Mesenchymal stem cell (in vitro differentiated cells and primary cell): ENCODE measurements at places on chromosomes 2 and 18.

DNA sequence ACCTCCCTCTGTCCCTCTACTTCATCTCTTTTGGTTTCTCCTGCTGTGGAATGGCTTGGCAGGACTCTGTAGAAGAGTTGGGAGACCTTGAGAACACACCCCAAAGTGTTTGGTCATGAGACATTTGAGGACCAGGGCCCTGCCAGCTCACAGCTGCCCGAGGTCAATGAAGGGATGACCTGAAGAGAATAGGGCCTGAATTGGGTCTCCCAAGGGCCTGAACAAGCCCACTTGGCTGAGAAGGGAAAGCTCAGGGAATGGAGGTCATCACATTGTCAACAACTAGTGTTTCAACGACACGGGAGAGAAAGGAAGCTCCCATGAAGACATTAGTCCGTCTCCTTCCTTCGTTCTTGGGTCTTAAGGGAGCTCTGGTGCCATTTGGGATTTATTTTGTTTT, 52.8 kb downstream of the TTC32 start:
- DNase-seq: no peak
- H3K36me3 ChIP-seq: no peaks in the 10 kb centered on the region
- no peaks in the 10 kb centered on the region for H3K27me3 ChIP-seq

GRCh38 chr2:88561646-88562388, 65.4 kb downstream of the EIF2AK3 start:
- H3K27ac ChIP-seq: no peak overlapping the region
- no peaks in the 10 kb centered on the region for H3K27me3 ChIP-seq
- H3K36me3 ChIP-seq: peaks cover 72% of the 10 kb centered on the region
- H3K4me3 ChIP-seq: no peak overlapping the region
- DNase-seq: no peak

DNA sequence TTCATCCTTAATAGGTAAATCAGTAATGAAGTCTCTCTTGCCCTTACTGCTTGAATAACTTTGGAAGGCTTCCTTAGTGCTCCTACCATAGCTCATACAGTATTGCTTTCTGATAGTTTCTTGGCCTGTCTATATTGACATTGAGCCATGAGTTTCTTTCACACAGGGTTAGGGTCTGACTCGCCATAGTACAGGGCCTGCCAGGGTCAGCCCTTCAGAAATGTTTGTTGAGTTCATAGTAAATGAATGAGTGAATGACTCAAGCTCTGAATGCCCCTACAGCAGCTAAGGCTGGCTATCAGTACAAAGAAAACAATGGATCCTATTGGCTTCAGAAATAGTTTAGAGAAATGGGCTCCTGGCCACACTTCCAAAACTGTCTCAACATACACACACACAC, 65.0 kb upstream of the LRATD1 start:
- H3K27me3 ChIP-seq: no peaks in the 10 kb centered on the region
- H3K27ac ChIP-seq: no peak overlapping the region
- H3K4me1 ChIP-seq: no peaks in the 10 kb centered on the region
- DNase-seq: no peak
- no peaks in the 10 kb centered on the region for H3K36me3 ChIP-seq

GRCh38 chr18:44679914-44680272, 795 bp upstream of the SETBP1 start:
- no peaks in the 10 kb centered on the region for H3K27me3 ChIP-seq
- H3K4me3 ChIP-seq: peak overlapping the region; percentile 88
- peak; percentile 71 for DNase-seq
- H3K36me3 ChIP-seq: no peaks in the 10 kb centered on the region

DNA sequence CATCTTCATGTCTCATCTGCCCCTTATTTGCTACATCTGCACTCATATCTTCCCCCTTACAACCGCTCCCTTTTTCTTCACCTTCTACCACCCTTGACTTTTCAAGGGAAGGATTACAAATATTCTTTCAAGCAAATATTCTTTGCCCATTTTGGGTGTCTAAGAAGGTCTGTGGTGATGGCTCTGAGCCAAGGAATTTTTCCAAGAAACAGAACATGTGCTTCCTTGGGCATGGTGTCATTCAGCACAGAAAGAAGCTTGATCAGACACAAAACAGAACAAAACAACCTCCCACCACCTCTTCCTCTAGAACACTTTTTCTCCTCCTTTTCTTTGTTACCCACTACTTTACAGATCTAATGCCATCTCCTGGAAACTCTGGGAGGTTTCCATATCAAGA, 313.7 kb downstream of the SATB2 start:
- H3K36me3 ChIP-seq: no peaks in the 10 kb centered on the region
- no peak for DNase-seq
- H3K4me3 ChIP-seq: no peak overlapping the region

GRCh38 chr2:105378921-105379383, 19.9 kb downstream of the FHL2 start:
- no peaks in the 10 kb centered on the region for H3K27me3 ChIP-seq
- peaks cover 40% of the 10 kb centered on the region for H3K4me1 ChIP-seq
- H3K36me3 ChIP-seq: peaks cover 36% of the 10 kb centered on the region
- H3K4me3 ChIP-seq: no peak overlapping the region
- peak overlapping the region; percentile 88 for H3K27ac ChIP-seq

- H3K27ac ChIP-seq: no peak overlapping the region
- H3K4me3 ChIP-seq: no peak overlapping the region
- H3K27me3 ChIP-seq: no peaks in the 10 kb centered on the region
These were observed 896.4 kb downstream of the TDRD15 start for GRCh38 chr2:22020091-22020742.

DNA sequence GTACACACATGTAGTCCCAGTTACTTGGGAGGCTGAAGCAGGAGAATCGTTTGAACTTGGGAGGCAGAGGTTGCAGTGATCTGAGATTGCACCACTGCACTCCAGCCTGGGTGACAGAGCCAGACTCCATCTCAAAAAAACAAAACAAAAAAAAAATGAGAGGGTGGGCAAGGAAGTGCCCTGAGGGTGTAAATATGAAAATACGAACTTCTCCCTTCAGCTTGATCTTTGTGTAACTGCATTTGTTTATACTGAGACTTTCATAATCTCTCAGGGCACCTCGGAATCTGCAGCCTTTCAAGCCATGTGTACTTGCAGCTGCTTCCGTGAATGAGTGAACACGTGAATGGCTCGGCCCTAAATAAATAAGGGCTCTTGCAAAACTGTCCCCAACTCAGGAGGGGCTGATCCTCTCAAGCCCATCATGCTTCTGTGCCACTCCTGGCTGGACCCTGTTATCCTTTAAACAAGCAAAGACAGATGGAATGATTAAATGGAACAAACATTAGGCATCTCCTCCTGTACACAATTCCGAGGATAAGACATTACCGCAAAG, 96.8 kb downstream of the BOD1L2 start:
- DNase-seq: no peak
- no peaks in the 10 kb centered on the region for H3K4me1 ChIP-seq
- no peaks in the 10 kb centered on the region for H3K27me3 ChIP-seq
- no peak overlapping the region for H3K4me3 ChIP-seq

GRCh38 chr2:25920336-25920735, 42.0 kb upstream of the ASXL2 start:
- H3K36me3 ChIP-seq: no peaks in the 10 kb centered on the region
- no peak overlapping the region for H3K4me3 ChIP-seq
- peak; percentile 89 for DNase-seq
- H3K4me1 ChIP-seq: no peaks in the 10 kb centered on the region

DNA sequence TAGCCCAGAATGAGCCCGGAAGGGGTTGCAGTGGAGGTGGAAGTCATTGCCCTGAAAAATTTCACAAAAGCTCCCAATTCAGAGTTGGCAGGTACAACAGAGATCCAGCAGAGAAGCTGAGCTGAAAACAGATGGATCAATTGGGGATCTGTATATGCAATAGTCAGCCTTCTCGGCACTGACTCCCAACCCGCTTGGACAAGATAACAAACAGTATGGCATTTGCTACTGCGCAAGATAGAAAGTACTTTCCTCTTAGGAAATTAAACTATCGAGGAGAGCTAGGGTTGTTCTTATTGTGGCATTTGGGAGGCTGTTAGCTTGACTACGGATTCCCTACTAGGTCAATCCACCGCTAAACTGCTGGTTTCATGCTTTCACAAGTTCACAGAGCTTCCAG, 11.6 kb upstream of the IER3IP1 start:
- H3K4me1 ChIP-seq: no peaks in the 10 kb centered on the region
- DNase-seq: no peak
- H3K27ac ChIP-seq: no peak overlapping the region
- H3K36me3 ChIP-seq: no peaks in the 10 kb centered on the region
- peaks cover 10% of the 10 kb centered on the region for H3K27me3 ChIP-seq

GRCh38 chr2:226030788-226031646, 631.5 kb downstream of the NYAP2 start:
- peak overlapping the region; percentile 57 for H3K4me3 ChIP-seq
- peak; percentile 84 for DNase-seq
- H3K27me3 ChIP-seq: no peaks in the 10 kb centered on the region
- peaks cover 1% of the 10 kb centered on the region for H3K4me1 ChIP-seq

DNA sequence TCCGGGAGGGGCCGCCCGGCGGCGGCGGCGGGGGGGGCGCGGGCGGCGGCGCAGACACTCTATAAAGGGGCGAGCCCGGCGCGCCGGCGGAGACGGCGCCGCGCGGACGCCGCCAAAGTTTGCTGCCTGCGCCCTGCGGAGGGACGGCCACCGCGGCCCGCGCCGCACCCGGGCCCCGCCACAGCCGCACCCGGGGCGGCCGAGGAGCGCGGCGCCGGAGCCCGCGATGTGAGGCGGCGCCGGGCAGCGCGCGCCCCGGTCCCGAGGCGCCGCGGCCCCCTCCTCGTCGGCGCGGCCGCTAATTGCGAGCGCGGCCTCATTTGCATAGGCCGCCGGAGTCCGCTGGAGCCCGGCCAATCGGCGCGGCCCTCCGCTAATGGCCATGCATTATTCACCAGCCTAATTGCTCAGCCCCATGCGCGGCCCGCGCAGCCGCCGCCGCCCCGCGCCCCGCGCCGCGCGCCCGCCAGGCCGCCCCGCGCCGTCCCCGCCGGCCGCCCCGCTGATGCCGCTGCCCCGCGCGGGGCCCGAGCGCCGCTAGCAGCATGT, at the start of gene SALL3:
SALL3 (plus strand) TSS at position 89 of the 549 bp plus-strand sequence; CDS start at position 546, 457 bp downstream.
- peaks cover 79% of the 10 kb centered on the region for H3K27me3 ChIP-seq
- no peaks in the 10 kb centered on the region for H3K36me3 ChIP-seq

DNA sequence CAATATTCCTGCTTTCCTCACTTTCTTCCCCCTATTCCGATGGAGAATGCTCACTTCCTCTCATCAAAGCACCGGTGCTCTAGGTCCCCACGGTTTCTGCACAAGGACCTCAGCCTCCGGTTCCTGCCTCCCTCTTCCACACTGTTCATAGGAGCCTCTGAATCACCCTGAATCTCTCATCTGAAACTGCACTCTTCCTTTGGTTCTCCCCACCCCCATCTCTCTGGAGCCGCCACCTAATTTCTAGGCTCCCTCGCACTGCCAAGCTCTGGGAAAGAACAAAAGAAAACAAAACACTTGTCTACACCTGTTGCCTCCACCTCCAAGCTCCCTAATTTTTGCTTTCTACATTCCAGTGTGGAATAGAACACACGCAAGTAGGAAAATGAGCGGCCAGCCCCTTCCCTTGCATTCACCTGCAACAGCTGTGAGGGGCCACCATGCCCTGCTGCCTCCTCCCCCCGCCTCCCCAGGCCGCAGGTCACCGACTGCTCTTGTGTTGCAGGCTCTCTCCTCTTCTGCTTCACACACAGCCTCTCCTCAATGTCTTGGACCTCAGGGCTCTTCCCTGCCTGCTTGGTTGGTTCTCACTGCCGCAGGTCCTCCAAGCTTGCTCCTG, 9.6 kb downstream of the FBXO15 start:
- H3K27ac ChIP-seq: no peak overlapping the region
- H3K27me3 ChIP-seq: peaks cover 11% of the 10 kb centered on the region
- H3K4me1 ChIP-seq: no peaks in the 10 kb centered on the region
- H3K4me3 ChIP-seq: no peak overlapping the region
- no peak for DNase-seq

DNA sequence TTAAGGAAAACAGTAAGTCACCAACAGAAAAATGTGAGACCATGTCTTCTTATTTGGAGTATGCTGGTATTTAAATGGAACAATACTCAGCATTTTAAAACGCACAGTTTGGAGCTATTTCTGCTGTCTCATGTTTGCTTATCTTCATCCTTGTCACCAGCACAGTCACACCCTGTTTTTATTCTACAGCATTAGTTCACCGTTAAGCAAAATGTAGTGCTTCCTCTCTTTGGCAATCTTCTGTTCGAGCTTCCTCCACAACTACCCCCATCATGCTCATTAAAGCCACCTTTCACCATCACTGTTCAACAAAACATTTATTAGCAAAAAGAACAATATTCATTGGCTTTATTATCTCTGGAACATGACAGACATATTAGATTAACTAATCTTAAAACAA, 64.0 kb downstream of the SLC40A1 start:
- H3K27ac ChIP-seq: no peak overlapping the region
- H3K27me3 ChIP-seq: no peaks in the 10 kb centered on the region
- H3K4me1 ChIP-seq: no peaks in the 10 kb centered on the region
- no peak for DNase-seq

DNA sequence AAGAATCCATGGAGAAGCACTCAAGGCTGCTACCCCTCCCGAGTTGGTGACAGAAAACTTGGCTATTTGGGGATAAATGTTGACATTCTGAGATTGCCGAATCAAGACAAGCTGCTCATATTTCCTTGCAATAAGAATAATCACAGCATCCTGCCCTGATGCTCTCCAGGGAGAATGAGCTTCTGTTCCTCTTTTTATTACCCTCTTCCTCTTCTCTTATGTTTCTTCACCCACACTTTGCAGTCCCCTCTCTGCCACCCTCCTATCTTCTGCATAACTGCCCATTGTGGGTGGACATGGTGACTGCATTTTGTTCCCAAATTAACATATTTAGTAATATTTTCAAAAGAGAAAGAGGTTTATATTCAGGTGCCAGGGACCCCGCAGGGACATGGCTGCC, 11.9 kb upstream of the MSGN1 start:
- no peaks in the 10 kb centered on the region for H3K36me3 ChIP-seq
- no peak overlapping the region for H3K4me3 ChIP-seq
- H3K27me3 ChIP-seq: peaks cover 4% of the 10 kb centered on the region
- no peak for DNase-seq

- H3K27ac ChIP-seq: no peak overlapping the region
- H3K36me3 ChIP-seq: no peaks in the 10 kb centered on the region
- DNase-seq: no peak
- no peak overlapping the region for H3K4me3 ChIP-seq
- peaks cover 40% of the 10 kb centered on the region for H3K27me3 ChIP-seq
These were observed 106.0 kb downstream of the CYP26B1 start for GRCh38 chr2:72041638-72042111.

GRCh38 chr2:176493226-176493825, 224.1 kb downstream of the MTX2 start:
- no peak overlapping the region for H3K4me3 ChIP-seq
- DNase-seq: no peak
- no peaks in the 10 kb centered on the region for H3K36me3 ChIP-seq
- no peak overlapping the region for H3K27ac ChIP-seq

GRCh38 chr2:132837769-132838168, 167.8 kb upstream of the LYPD1 start:
- H3K27ac ChIP-seq: no peak overlapping the region
- peaks cover 2% of the 10 kb centered on the region for H3K4me1 ChIP-seq
- H3K36me3 ChIP-seq: no peaks in the 10 kb centered on the region
- no peak overlapping the region for H3K4me3 ChIP-seq
- no peaks in the 10 kb centered on the region for H3K27me3 ChIP-seq
- DNase-seq: no peak
